ENCODE measurements at places on chromosomes 2 and 18.

DNA sequence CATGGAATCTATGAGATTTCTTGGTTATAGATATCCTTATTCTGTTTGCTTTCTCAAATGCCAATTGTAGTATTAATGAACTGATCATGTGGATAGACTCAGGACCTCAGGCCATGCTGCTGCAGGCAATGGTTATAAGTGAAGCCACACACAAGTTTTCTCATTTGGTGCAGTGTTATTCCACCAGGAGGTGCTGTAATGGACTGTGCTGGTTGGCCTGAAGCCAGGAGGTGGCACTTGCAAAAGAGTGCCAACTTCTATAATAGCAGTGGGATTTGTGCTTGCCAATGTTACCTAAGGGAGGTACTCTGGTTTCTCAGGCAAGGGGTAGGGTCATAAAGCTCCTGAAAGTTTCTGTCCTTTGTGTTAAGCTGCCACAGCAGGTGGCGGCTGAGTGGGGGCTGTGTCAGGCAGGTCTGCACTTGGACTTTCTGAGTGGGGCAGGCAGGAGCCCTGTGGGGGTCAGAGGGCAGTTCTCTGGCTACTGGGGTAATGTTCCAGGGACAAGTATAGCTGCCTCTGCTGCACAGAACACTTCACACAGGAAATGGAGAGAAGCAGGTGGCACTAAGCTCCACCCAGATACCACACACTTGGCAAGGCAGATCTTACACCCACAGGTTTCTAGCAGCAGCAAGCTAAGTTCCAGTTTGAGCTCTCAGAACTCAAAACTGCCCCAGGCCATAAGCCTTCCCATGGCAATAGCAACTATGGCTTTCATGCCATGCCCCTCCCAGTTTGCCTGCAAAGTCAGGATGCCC lies 352.6 kb upstream of the CWC22 start:
- no peak for DNase-seq

- no peak for DNase-seq
Measured at GRCh38 chr2:154952346-154952980, 254.0 kb downstream of the KCNJ3 start.

DNA sequence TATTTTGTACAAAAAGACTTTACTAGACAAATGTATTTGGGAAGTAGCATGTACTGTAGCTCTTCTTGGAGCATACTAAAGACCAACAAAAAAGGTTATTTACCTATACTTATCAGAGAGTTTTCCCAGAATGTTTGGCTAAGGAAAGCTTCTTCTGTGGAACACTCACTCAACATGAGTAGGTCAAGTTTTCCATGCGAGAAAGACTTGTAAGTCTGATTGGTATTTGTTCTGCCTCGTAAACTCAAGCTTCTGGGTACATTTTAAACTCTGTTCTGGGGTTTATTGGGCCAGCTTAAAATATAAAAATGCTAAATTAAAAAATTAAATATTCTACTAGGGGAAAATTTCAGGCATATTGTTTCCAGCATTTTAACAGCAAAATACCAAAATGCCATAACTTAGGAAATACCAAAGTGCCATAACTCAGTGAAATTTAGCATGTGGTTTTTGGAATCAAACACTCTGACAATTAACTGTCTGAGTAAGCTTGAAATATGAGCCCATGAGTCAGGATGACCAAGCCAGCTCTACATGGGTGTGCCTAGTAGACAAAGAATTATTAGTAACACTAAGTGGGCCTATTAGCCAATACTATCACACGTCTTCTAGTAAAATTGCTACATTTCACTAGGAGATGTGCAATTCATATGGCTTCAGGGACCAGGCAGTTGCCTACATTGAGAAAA lies 47.3 kb upstream of the SERPINE2 start:
- DNase-seq, result no peak

DNA sequence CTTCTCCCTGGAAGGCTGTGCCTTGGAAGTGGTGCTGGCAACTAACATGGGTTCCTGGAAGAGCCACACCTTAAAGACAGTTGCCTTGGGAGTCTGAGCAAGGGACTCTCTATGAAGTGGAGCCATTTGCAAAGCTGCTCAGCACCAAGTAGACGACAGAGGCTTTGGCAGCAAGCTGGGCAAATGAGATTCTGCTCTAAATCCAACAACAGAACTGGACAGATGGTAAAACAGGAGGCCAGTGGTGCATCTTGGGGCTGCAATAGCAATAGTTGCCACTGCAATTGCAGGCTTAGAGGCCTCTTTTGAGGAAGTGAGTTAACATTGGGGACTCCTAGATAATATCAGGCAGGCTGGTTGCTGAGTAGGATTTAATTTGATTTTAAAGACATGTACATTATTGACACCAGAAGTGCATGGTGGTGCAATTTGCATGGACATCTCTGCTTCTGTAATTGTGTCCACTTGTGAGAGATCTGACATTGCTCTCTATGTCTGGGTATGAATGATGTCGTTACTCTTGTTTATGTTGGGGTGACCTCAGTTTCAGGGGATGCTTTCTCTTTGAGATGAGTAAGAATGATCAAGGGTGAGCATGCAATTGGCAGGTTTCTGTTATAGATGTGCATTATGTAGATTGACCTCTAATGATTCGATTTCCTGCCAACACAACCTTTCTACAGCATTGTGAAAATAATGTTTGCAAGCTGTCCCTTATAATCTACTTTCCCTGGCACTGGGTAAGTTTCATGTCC lies 568.3 kb upstream of the MEX3C start:
- DNase-seq, result no peak

- no peak for DNase-seq
Measured at GRCh38 chr2:7660816-7661215, 743.6 kb downstream of the RNF144A start.

- DNase-seq, result no peak
Measured at GRCh38 chr2:20622296-20622686, 28.6 kb downstream of the HS1BP3 start.

DNA sequence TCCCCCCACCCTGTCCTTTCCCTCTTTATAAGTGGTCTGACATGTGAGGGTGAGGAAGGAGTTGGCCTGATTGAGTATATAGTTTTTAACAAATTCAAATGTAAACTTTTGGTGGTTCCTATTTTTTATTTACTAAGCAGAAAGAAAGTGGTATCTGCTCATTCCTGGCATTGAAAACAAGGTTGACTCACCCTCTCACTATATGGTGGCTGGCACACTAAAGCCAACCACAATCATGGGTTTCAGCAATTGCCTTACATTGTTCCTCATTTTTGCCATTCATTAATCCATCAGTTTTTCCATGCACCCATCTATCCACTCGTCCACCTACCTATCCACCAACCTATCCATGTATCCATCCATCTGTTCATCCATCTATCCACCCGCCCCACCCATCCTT lies 75.4 kb upstream of the IGFBP5 start:
- DNase-seq, result no peak

DNA sequence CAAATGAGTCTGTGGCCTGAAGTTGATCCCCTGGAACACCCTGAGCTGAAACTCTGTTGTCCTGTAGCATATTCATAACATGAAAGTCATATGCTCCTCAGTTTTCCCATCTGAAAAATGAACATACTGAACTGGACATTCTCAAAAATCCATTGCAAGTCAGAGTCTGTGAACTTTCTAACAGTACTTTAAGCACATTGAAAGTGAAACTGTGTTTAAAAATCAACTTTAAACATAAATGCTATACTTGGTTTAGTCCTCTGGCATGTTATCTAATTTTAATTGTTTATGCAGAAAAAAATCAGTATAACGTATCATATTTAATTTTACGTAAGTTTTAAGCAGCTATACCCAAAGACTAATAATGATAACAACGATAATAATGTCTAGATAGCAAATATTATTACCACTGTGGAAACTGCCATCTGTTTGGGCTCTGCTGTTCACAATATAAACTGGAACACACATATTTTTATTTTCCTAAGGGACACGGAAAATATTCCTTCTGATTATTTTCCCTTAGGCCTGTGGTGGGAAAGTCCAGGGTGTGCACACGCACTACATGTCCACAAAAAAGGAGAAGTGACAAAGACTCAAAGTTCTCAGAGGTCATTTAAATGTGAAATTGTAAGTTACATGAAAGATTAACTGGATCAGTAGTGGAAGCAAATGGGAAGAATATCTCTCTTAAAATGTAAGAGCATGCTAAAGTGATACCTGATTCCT lies 56.1 kb upstream of the TTN start:
- no peak for DNase-seq

DNA sequence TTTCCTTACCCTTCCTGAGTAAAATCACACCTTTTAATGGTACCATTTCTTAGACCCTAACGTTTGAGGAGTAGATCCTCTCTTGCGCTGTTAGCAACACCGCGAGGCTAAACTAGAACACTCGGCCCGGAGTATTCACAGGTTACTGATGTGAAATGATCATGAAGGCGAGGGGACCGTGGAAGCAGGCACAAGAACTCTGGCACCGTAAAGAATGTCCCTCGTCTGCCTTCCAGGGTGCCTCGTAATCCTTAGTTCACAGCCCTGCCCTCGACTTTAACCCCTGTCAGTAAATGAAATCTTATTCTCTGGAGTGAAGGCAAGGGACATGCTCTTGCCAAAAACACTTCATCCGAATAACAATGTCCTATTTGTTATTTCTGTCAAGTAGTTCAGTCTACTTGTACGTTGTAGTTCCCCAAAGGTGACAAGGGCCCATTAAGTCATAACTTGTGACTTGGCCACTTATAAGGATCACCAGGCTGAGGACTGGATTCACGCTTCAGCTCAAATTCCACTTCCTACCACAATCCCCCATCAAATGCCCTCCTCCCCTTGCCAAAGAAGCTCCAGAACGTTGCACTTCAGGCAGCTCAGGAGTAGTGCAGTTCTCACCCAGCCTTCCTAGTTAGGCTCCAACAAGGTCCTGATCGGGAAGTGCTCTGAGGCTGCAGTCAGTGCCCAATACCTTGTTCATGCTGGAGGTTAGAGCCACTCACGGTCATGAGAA lies 43.3 kb upstream of the ITM2C start:
- DNase-seq, result no peak

- DNase-seq, result no peak
Measured at GRCh38 chr2:234492717-234493485, 4.0 kb downstream of the ARL4C start.

GRCh38 chr2:133723133-133723532 lies 154.9 kb upstream of the NCKAP5 start:
- DNase-seq, result no peak

GRCh38 chr2:99857372-99857771 lies 285.0 kb downstream of the AFF3 start:
- DNase-seq, result no peak

DNA sequence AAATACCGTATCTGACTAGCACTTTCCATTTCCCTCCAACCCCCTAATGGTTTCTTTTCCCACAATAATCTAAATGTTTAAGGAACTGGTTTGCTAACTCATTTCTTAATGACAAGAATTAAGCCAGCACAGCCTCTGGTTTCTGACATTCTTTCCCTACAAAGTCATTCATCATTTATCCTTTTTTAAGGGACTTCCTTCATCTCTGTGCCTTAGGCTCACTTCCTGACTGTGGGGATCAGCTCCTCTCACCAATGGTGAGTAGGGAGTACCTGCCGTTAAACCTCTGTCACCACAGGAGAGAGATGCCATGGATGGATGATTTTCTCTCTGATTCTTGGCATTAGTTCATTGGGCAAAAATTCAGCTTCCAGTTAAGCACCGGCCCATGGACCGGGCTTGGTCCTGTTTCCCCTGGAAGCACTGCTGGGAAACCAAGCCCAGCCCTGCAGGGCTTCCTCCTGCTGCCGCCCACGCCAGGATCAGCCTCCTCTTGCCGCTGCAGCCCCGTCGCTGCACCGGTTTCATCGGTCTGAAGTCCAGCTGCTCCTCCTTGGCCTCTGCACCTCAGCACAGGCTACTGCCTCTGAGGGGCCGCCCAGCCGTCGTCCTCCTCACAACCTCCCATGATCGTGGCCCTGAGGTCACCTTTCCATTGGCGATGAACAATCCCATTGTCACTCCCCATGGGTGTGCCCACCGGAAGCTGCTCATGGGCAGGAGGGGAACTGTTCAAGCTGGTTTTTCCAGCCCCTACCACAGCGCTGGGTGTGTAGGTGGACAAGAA lies 64.0 kb upstream of the ZNF516 start:
- no peak for DNase-seq

DNA sequence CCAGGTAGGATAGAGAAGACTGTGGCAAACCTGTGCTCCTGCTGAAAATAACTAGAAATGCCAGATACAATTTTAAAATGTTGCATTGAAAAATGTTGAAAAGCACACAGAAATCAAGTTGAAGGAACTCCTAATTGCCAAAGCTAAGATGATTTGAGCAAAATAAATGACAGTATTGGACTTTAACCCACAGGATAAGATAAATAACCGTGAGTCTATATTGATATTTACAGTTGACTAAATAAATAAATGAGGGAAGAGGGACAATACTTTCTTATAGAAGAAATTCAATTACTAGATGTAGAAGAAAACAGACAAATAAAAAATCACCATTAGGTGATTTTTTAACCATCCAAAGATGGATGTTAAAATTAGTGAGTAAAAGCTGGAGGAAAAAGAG lies 59.0 kb downstream of the CWC22 start:
- no peak for DNase-seq

- no peak for DNase-seq
Measured at GRCh38 chr2:127117603-127118002, 10.6 kb upstream of the BIN1 start.

- no peak for DNase-seq
Measured at GRCh38 chr2:19732255-19732654, 169.5 kb downstream of the TTC32 start.

DNA sequence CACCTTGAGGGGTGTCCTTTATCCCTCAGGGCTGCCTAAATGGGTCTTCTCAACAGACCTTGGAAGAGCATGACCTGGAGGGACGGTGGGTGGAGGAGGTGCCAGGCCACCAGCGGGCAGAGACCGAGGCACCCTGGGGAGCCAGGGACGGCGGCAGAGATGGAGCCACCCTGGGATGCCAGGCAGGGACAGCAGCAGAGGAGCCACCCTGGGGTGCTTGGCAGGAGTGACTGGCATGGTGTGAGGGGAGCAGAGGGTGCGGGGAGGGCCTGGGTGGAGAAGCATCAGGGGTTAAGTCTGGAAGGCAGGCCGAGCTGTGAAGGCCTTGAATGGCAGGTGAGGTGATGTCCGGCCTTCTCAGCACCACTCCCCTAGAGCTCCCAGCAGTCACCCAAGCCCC lies 56.1 kb downstream of the CIB4 start:
- DNase-seq, result no peak

- no peak for DNase-seq
Measured at GRCh38 chr18:3960142-3960541, 495.0 kb downstream of the DLGAP1 start.

DNA sequence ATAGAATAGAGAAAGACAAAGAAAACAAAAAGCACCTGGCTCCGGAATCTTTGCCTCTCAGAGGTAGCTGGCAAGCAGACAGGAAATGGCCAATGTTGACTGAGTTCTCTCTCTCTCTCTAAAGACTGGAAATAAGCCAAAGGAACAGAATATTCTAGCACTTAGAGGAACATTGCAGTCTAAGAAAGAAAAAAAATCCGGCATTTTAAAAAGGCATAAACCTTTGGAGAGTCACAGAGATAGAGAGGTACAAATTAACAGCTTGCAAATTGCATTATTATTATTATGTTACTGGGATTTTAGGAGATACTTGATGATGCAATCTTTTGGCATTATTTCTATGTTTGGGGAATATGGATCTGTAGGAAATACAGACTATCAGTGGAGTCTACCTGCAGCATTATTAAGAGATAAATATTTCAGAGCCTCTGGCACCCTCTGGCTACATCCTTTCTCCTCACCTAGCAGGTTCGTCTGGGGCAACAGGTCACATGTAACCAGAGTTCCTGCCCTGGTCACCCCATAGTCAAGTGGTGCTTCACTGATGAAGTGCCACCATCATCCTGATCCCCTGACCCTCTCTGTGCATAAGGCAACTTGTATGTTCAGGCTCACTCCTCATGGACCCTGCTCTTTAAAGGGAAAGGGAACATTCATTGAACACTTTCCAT lies 318.9 kb upstream of the ACVR2A start:
- no peak for DNase-seq

Measured in activated T-cell treated with anti-CD3 and anti-CD28 coated beads for 4 hours (primary cell).